ENCODE measurements at places on chromosomes 2 and 18. TPM values are rescaled to one million over a fixed set of nuclear protein-coding genes. Genes with fewer than 3 reads are reported as not detected.

The DCC gene
- total RNA-seq = 26.5 TPM

The PSMA8 gene
- not detected for total RNA-seq

The TNFAIP6 gene
- 0.44 TPM for total RNA-seq

The PRSS56 gene
- total RNA-seq = 0.34 TPM

The CGREF1 gene
- total RNA-seq = 51.1 TPM

The RUFY4 gene
- 0.36 TPM for total RNA-seq

The INPP5D gene
- total RNA-seq = 24.8 TPM

The NT5DC4 gene
- not detected for total RNA-seq

The WDCP gene
- 7.1 TPM for total RNA-seq

The KLHL41 gene
- 2.0 TPM for total RNA-seq
